ENCODE measurements at places on chromosomes 5 and 9.
A peak's percentile ranks its signal among the peaks of the same experiment; 100 is the strongest.

DNA sequence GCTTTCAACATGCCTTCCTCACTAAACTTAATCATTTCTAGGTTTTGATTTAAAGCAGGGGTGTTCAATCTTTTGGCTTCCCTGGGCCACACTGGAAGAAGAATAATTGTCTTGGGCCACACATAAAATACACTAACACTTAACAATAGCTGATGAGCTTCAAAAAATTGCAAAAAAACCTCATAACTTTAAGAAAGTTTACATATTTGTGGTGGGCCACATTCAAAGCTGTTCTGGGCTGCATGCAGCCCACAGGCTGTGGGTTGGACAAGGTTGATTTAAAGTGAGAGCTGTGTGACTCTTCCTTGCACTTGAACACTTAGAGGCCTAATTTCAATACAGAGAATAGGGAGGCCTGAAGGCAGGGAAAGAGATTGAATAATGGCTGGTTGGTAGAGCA lies 598.3 kb downstream of the EFNA5 start:
- DNase-seq = no peak

DNA sequence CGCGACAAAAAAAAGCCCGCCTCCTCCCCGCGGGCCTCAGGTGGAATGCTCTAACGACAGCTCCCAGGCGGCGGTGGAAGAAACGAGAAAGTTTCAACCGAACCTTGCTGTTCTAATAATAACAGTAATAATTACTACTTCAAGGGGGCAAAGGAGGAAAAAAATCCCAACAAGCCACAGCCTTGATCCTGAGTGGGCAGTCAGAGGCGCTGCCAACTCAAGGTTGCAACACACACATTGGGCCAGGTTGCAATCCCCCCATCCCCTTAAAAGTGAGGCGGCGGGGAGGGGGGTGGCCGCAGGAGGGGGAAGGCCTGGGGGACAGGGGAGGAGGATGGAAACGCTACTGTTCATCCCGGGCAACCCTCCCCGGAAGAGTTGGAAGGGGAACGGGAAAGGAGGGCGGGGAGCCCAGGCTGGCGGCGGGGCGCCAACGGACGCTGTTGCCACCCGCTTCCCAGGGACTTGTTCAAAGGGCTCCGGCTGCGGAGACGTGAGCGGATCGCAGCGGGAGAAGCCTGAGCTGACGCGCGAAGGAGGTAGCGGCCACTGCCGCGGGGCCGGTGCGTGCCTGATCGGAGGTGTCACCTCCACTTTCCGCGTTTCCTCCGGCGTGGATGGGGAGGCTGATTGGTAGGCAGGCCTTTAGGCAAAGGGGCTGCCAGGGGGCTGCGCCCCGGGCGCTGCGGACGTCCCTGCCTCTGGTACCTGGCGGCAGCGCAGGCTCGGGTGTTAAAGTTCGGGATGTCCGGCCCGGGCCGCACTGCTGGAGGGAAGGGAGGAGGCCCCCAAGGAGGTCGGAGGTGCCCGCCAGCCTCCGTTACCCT lies 647 bp downstream of the SMARCA2 start:
- peak; percentile 54 for DNase-seq

DNA sequence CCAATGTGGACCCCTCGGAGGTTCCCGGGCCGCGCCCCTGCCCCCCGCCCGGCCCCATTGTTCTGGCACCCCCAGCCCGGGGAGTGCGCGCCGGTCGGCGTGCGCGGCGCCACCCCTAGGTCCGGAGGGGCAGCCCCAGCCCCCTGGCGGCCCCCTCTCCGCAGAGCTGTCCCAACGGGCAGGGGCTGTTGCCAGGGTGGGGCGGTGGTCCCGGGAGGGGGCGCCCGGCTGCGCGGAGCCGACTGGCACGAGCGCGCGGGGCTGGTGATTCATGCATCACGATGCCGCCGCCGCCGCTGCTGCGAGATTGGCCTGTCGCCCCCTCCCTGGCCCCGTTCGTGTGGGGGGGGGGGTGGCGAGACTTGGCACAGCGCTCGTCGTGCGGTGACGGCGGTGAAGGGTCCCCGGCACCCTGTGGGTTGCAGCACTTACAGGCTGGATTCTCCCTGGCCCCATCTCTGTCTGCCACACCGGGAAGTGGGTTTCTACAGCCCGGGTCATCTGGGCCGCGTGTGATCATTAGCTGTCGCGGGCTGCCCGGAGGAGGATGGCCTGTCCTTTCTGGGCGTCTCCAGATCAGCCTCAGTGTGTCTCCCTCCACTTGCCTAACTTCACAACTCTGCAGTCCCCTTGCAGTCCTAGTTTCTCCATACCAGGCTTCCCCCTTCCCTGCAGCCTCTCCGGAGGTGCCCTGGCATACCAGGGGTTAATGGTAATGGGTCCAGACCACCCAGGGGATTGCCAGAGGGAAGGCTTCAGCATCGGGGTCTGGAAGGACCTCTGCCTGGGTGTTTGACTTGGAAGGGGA lies 858 bp downstream of the NCS1 start:
- DNase-seq = no peak

DNA sequence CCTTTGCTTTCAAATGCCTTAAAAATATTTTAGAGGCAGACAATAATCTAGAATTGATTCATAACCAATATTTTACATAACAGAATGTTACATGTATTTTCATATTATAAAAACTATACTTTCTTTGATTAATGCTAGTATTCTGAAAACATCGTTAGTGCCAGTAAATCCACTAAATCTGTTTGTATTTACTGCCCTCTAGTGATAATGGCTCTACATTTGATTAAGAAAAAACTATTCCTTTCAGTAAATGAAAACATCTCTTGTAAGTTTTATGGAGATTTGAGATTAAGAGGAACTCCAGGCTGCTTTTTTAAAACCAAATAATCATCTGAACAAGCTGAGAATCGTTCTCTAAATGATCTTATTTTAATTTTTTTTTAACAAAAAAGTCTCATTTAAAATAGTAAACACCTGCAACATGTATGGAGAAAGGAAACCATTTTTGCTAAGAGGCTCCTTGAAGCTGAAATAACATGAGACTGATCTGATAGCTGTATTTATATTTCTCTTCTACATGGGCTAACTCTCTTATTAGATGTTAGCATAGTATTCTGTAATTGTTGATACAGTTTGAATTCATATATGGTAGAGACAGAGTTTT lies 424.7 kb downstream of the RAB3C start:
- DNase-seq = peak; percentile 16

DNA sequence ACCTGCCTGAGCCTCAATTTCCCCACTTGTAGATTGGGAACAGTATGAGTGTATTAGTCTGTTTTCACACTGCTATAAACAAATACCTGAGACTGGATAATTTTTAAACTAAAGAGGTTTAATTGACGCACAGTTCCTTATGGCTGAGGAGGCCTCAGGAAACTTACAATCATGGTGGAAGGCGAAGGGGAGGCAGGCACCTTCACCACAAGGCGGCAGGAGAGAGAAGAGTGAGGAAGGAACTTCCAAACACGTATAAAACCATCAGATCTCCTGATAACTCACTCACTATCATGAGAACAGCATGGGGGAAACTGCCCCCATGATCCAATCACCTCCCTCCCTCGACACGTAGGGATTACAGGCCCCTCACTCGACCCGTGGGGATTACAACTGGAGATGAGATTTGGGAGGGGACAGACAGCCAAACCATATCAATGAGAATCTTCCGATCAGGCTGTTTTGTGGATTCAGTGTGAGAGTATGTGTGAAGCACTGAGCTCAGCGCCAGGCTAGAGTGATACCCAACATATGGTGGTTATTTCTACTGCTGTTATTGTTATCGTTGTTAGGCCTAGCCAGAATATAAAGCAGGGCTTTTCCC lies 14.6 kb upstream of the LMX1B start:
- no peak for DNase-seq

- no peak for DNase-seq
These were observed 83.2 kb downstream of the PDZD2 start for GRCh38 chr5:31722111-31722510.

- DNase-seq = no peak
These were observed 790.8 kb upstream of the NUDT12 start for GRCh38 chr5:104353371-104353770.

DNA sequence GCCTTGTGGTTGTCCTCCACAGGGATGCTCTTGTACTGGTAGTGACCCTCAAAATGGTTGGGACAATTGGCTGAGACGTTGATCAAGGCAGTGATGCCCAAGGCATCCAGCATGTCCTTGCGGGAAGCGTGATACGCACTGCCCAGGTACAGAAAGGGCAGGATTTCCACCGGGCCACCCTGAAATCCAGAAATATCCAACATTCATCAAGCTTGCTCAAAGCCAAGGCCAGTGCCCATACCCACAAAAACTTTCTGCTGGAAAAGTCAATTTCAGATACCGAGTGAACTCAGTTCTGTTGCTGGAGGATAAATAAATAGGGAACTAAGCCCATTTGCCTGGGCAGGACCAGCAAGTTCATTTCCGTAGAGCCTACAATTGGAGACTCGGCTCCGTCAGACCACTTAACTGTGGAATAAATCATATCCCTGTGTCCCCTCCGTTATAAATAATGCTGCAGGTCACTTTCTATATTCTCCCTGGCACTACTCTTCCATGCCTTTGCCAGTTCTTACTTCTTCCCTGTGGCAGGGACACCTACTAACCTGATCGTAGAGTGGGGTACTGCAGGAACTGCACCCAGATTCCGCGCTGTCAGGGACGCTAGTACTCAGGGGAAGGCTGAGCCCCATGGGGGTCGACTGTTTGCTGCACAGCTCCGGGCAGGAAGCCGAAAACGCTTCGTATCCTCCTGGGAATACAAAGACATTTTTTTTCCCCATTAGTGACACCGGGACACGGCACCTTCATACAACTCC lies 1.2 kb downstream of the DUSP1 start:
- peak; percentile 28 for DNase-seq

GRCh38 chr9:122113574-122113973 lies 20.5 kb upstream of the TTLL11 start:
- no peak for DNase-seq

- DNase-seq = no peak
These were observed 480.0 kb downstream of the TAF11L14 start for GRCh38 chr5:18114151-18114757.

GRCh38 chr5:1827886-1828397 lies 26.7 kb downstream of the NDUFS6 start:
- no peak for DNase-seq

- no peak for DNase-seq
These were observed 505.1 kb upstream of the KLF4 start for GRCh38 chr9:107994648-107995047.

GRCh38 chr9:68747043-68747533 lies 42.0 kb downstream of the PIP5K1B start:
- DNase-seq = no peak
